ENCODE measurements at places on chromosomes 1 and 21.
A peak's percentile ranks its signal among the peaks of the same experiment; 100 is the strongest.

DNA sequence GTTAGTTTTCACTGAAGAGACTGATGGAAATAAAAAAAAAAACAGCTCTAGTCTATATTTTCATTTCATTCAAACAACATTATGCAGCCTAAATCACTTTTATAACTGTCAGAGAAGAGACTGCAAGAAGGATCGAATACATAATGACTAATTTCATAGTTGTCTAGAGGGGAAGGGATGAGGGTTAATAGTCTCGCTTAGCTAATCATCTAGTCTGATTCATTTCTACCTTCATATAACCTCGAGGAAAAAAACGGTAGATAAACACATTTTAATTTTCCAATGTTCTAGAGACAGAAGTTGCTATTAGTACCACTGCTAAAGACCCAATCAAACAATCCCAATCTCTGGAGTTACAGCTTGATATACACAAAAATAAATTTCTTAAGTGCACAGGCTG, 3.5 kb downstream of the FUBP1 start:
- peak; percentile 72 for DNase-seq

DNA sequence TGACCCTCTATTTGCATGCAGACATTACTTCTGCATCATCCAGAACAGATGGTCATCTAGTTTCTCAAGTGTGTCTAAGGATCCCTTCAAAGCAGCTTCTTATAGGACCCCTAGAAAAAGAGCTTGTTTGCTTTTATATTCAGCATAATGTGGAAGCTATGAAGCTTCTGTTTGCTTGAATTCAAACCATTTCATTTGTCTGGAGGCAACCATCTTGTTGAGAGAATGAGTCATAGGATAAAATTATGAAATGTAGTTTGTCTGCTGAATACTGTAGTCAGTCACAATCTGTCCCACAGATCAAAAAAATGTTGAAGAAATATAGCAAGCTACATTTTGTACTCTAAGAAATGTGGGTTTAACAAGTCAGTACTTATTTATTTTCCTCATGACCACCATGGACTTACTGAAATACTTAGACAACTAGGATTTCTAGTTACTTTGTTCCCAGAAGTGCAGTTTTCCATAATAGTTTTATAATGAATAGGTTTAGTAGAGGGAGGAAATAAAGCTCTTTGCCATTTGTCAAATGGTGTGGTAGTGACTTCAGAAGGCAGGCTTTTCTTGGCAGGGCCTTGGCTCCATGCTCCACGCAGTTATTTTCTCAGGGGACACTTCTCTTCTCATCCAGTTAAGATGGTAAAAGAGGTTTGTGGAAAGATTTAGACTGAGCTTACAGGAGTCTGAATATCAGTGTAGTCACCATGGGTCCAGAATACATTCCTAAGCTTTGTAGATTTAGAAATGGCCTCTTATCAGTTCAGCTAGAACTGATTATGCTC, 74.8 kb upstream of the DEPDC1 start:
- peak; percentile 28 for DNase-seq

GRCh38 chr1:225891229-225891972, 2.5 kb upstream of the LEFTY1 start:
- DNase-seq: no peak

DNA sequence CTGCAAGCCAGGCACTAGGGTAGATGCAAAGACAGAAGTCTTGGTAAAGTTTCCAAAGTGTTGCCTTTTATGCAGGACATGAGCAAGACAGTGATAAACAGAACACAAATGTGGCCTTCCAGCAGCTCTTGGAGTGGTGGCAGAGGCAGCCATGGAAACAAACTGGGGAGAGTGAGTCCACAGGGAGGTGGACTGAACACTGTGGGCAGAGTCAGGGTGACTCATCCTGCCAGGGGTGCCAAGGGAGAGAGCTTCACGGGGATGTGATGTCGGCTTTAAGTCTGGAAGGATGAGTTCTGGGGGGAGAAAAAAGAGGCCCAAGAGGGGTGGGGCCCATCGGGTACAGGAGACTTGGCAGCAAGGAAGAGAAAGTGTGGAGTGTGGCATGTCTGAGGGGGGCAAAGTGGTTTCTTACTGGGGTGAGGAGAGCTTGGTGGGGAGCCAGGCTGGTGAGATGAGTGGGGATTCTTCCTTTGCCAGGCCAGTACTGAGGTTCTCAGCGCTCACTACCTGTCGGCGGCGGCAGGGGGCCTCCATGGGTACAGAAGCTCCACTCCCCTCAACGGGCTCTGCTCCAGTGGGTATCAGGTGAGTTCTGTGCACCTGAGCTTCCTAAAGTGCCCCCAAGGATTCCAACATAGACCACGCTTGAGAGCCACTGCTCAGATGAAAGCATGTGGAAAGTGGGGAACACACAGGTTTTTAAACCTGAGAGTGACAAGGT, 41.8 kb downstream of the KIAA0040 start:
- peak; percentile 61 for DNase-seq

- DNase-seq: no peak
Measured at GRCh38 chr1:182367926-182368325, 23.7 kb downstream of the GLUL start.

DNA sequence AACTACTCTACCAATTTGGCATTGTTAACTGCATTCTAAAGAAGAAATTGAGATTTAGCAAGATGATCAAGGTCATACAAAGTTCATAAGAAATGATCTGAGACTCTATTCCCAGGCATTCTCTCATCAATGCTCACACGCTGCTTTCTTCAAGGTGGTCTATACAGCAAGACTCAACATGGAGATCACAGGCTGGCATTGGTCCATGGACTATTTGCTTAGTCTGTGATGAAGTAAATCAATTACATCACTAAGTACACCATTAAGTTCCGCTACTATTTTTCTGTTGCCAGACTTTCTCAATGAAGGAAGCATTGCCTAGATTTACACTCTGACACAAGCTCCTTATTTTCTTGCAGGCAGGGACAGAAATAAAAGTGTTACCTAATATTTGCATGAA, 51.9 kb upstream of the CYP2J2 start:
- DNase-seq: no peak

GRCh38 chr1:3064901-3065300, 4.1 kb upstream of the PRDM16 start:
- no peak for DNase-seq

GRCh38 chr1:182995894-182996293, 27.3 kb upstream of the LAMC1 start:
- DNase-seq: no peak

GRCh38 chr1:158289811-158290210, at the start of gene CD1C:
TSS of gene CD1C (plus strand) at chr1:158289923. CDS start at chr1:158290065, 142 bp downstream.
- no peak for DNase-seq

- no peak for DNase-seq
Measured at GRCh38 chr1:199242601-199243000, 603.8 kb downstream of the PTPRC start.

GRCh38 chr1:56404066-56404465, 175.3 kb downstream of the PLPP3 start:
- DNase-seq: no peak

DNA sequence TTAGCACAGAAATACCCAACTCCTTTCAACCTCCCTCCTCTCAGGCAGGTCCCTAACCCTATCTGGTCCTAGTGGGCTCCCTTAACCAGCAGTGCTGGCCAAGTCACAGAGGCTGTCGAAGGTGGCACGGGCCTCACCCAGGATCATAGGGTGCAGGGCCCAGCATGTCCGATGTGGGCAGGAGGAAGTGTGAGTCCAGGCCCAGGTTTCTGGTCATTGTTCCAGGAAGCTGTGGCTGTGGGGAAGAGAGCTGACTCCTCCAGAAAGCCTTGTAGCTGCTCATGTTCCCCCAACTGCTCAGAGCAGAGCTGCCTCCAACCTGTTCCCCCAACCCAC, 2.4 kb downstream of the CCDC17 start:
- no peak for DNase-seq

GRCh38 chr1:9410737-9411297, 118.1 kb downstream of the SPSB1 start:
- DNase-seq: peak; percentile 14

GRCh38 chr1:51916587-51917405, 38.3 kb upstream of the NRDC start:
- DNase-seq: peak; percentile 82

DNA sequence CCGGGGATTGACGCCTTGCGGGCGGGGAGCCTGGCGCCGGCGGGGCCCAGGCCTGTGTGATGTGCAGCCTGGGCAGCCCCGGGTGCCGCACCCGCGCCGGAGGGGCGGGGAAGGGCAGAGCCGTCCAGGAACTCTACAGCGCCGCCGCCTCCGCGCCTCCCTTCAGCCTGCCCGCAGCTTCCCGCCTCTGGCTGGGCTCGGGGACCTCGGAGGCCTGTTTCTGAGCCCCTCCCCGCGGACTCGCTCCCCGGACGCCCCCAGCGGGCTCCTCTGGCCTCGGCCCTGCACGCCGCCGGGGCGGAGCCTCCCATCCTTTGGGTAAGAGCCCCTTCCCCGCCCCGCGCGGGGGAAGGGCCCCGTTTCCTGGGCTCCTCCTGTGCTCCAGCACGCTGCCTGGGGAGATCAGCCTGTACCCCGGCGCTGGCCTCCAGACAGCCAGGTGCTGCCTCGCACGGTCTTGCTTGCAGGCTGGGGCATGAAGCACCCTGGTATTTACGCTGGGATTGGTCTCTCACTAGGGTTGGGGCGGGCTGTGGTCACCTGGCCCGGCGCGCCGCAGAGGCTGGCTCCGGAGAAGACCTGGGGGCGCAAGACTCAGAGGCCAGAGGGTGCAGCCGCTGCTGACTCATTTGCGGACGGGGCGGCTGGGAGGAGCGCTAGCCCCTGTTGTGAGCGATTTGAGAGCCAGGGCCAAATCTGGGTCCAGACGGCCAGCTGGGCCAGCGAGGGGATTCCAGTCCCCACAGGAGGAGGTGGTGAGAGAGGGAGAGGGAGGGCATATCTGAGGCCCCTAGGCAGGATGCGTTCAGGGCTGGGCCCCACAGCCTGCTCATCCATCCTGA, 5.7 kb upstream of the ACOT11 start:
- peak; percentile 95 for DNase-seq

DNA sequence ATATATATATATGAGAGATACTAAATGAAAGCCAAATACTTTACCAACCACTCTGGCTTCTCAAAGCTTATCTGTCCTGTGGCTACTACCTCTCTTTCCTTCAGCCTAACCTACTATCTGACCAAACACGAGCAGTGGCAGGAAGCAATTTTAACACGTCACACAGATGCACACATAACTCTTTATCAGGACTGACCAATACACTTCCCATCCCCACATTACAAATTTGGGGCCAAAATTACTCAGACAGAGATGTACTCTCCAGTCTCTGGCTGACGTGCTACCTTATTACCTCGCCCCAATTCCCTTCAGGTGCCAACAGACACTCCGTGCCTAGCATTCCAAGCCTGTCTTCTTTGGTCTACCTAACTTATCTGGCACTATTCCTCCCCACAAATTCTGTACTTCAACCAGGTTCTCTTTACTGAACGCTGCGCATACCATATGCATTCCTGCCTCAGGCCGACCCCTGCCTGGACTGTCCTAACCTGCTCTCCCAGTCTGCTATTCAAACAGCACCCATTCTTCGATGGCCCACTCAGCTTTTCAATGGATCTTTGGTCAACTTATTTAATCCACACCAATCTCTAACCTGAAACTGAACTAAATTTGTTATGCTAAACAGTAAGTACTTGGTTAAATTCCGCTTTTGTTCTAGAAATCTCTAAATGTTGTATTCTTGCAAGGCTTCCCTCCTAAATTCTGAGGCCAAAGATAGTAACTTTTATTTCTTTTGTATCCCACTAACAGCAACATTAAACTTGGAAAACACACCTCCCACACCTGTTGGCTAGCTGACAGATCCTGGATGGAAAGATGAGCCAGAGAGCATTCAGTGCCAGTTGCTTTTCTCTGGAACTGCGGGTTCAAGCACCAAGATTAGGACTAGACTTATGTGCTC, 27.9 kb downstream of the RERE start:
- DNase-seq: peak; percentile 54

DNA sequence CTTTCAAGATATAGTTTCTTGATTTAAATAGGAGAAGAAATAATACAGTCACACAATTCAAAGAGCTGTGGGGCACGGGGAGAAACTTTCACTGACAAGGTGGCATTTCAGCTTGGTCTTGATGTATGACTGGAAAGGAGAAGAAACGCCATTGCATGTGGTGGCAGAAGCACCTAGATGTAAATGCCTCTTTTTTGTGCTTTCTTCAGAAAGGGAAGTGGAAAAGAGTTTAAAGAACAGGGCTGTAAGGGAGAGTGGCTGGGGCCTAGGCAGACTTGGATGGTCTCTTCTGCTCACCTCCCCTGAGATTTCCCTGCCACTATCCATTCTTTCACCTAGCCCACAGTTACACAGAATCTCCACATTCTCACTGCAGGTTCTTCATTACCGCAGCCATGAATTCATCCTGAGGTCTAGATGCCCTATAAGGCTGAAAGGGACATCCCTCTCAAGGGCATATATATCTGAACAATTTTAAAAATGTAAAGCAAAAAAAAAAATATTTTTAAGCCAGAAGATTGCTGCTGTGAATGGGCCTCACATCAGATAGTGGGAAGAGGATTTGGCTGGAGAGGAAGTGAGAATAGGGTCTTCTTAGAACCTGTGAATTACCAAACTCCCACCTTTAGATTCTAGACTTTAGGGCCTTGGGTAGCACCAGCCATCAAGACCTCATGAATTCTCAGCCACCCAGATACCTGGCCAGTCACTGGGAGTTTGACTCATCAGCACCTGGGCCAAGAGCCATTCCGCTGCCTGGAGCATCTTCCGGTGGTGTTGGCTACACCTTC, 23.4 kb downstream of the CACNA1E start:
- no peak for DNase-seq

GRCh38 chr1:57061369-57061768, 95.6 kb upstream of the C8B start:
- peak; percentile 39 for DNase-seq

DNA sequence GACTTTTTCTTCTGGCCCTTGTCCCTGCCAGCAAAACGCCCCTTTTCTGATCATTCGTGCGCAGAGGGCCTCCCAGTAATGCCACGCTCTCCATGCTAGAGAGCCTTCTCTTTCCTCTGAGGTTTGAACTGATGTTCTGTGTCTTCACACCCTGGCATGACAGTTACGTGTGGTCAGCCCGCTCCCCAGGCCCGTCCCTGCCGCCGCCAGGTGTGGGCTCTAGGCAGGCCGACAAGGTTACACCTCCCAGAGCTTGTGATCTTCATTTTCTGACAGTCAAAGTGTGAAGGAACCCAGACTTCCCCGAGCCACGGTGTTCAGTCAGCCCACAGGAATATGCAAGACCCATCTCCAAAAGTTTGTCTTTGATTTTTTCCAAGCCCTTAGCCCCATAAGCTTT, 265.6 kb downstream of the TM2D1 start:
- DNase-seq: no peak
